Renal cortical epithelial cell (primary cell): ENCODE measurements at places on chromosomes 3 and 15. TPM values are rescaled to one million over a fixed set of nuclear protein-coding genes. Genes with fewer than 3 reads are reported as not detected.

DNA sequence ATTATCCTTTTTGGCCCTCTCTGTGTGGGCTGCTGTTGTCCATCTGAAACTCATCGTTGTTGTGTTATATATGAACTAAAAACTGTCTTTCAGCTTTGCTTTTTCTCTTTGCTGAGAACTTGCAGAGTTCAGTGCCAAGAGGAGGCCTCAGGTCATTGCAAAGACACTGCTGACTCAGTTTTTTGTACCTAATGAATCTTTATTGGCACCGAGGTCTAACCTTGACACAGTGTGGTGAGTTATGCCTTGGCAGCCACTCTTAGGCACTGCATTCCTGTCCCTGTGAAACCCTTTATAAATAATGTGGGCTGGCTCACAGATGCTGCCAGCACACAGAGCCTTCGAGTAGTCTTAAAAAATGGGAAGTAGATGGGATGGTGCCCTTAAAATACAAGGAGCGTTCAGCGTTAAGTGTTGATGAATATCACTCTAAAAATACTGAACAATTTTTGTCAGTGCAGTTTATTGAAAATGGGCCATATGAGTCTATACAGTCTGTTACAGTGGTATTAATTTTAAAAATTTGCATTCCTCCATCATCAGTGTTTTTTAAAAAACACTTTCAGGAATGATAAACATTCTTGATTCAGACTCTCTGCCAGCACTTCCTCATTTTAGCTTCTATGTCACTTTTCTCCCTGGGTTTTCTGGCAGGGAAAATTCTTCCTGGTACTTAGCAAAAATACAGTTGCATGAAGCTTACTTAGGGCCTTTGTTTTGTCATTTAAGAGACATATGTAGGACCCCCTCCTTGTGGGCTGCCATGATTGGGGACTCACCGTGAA, 234.1 kb downstream of the CACNA2D3 start:
- DNase-seq = peak; percentile 74

DNA sequence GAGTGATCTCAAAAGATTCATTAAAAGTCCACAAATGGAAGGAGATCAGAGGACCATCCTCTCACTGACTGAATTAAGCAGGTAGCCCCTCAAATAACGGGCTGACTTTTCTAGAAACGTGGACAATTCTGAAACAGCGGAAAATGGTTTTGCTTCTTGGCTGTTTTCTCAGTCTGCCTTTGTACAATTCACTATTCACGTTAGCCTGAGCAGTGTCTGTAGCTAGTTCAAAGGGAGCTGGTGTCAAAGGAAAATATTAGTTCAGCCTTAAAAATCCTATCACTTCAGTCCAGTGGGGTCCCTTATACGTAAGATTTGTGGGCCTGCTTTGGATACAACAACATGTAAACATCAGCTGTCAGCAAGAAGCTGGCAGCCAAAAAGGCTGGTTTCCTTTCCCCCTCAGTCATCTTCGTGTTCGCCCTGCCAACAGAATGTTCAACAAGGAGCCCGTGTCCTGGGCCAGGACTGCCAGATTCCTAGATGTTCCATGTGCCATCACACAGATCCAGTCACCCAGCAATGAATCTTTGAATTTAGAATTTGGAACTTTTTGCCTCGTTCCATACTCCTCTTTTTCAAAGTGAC, 19.3 kb downstream of the LMCD1 start:
- no peak for DNase-seq

RTP1 gene
- total RNA-seq = not detected in 2 replicates

GRCh38 chr3:102238362-102238761, 196.5 kb upstream of the ZPLD1 start:
- DNase-seq = peak; percentile 90

SLC2A2 gene
- total RNA-seq = 0.35 and 13.0 TPM in 2 replicates

EIF5A2 gene
- total RNA-seq = 10.2 and 15.1 TPM in 2 replicates

DNA sequence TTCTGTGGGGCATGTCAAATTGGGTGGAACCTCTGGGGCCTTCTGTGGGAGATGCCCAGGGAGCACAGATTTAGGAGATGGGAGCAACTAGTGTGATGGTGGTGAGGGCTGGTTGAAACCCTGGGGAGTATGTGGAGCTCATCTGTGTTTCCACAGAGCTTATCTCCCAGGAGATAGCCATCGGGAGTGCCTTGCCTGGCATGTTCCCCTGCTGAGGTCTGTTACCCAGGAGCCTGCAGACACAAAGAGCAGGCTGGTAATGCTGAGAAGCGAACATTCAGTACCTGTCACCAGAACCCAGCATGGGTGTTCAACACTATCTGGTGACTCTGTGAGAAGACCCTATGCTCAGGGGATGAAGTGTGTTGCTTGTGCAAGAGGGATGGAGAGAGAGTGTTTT, 85.0 kb downstream of the CLSTN2 start:
- DNase-seq = no peak

DNA sequence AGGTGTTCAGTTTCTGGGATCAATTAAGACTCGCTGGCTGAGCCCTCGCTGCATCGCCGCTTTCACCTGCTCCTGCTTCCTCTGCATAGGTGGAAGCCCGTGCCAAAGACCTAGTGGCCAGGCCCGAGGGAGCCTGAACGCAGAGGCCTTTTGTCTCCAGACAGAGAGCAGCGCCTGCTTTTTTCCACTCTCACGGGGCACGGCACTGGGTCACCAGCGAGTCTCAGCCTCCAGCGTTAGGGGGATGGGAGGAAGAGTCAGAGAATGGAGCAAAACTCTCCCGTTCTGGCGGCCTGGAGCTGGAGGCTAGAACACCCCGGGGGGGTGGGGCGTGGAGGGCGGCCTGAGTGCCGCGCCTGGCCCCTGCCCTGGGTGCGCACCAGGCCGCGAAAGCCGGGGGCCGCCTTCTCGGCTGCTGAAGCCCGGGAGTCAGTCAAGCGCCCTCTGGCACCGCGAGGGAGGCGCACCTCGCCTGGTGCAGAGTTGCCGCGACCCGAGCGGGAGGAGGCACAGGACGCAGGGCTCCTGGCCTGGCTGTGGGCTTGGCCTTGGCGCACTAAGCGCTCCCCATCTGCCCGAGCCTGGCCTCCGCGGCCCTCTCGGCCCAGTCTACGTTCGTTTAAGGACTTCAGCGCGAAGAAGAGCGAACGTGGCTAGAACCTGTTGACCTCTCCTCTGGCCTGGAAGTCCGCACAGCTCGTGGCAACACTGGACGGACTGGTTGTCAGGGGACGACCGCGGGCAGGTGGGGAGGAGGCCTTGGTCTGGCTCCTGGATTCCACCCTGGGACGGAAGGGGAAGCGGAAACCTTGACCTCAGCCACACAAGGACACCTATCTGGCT, 21.5 kb downstream of the NR2F2 start:
- DNase-seq = no peak

STRIT1 gene
- not detected in 2 replicates for total RNA-seq

TRANK1 gene
- 12.7 and 31.1 TPM in 2 replicates for total RNA-seq

- no peak for DNase-seq
Observed at GRCh38 chr15:97858296-97858695, 102.2 kb upstream of the ARRDC4 start.

- no peak for DNase-seq
Observed at GRCh38 chr15:53378096-53378800, 381.2 kb downstream of the WDR72 start.

RASL12 gene
- total RNA-seq = not detected in 2 replicates

GRCh38 chr15:58136731-58137130, 1.4 kb upstream of the AQP9 start:
- peak; percentile 47 for DNase-seq

- peak; percentile 35 for DNase-seq
Observed at GRCh38 chr3:73848173-73848906, 223.6 kb upstream of the PDZRN3 start.

- DNase-seq = no peak
Observed at GRCh38 chr3:165624761-165625160, 212.5 kb downstream of the BCHE start.

DNA sequence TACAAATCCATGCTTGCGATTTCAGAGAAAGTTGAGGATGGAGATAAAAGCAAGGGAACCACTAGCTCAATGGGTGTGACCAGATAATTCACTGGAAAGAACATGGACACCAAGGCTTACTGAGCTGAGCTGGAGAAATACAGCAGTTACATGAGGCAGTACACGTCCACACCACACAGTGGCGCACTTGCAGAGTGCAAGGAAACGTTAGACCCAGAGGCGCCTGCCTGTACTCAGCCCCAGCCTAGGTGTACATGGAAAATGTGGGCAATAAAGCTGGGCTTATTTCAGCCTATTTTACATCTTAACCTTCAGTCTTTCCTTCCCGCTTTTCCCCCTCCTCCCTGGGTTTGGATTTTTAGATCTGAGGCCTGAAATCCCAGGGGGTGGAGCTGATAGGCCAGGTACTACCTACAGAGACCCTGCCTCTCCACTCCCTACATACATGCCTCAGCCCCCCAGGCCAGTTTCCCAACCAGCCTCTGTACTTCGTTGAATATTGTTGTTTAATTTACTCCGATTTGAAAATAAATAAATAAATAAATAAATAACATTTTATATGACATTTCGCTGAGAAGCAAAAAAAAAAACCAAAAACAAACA, 60.1 kb downstream of the PCOLCE2 start:
- peak; percentile 71 for DNase-seq

SLC28A2 gene
- not detected in 2 replicates for total RNA-seq

SHF gene
- total RNA-seq = 0.17 and 2.9 TPM in 2 replicates

GPR176 gene
- 48.8 and 97.2 TPM in 2 replicates for total RNA-seq

DNA sequence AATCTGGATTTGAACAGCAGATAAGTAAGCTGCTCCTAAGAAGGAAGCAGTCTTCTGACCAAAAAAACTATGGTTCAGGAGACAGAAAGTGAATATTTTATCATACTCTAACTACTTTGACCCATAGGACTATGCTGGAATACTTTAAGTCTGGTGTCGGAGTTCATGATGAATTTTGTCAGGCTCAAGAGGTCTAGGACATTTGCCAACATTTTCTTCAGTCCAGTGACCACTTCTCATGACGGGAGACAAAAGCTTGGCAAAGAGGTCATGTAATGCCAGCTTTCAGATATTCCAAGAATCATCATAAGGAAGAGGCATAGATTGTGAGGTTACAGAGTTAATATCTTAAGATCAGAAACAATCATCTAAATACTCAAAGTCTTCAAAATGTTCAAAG, 20.5 kb upstream of the DCBLD2 start:
- peak; percentile 59 for DNase-seq

GRCh38 chr3:48595075-48595525, at the start of gene COL7A1:
Gene COL7A1, minus strand, starts transcription at chr3:48595329. Its CDS starts 170 bp downstream, at chr3:48595159.
- no peak for DNase-seq

CYP1A2 gene
- total RNA-seq = not detected in 2 replicates

DNA sequence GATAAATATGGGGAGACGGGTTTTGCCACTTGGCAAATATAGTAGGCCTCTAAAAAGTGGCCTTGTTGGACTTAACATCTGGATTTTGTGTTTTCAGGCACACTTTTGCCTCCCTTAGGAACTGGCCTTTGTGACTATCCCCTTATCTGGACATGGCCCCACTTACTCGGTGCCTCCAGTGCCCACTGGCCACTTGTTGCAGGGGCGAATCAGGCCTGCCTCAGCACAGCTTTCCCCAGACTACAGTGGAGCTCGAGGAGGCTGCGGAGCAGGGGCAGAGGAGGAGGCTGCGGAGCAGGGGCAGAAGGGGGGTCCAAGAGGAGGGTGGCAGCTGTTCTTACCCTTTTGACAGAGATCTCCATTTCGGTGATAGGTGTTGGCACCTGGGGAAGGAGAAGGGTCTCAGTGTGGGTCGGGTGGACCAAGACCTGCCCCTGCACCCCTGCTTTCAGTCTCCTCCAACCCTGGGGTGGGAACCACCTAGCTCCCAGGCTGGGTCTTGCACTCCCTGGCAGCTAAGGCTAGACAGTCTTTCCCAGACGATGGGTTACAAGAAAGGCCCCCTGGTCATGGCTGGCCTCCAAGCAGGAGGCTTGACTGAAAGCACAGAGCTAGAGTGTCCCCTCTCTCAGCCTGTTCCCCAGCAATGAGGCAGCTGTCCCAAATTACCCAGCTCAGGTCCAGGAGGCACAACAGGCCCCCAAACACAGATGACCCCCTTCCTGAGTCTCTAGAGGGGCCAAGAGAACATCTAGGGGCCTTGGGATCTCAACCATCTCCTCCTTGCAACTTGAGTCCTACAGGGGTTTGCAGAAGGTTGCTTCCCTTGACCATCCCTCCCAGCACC, 6.1 kb downstream of the SEMA3G start:
- no peak for DNase-seq

GRCh38 chr3:46383211-46383950, 12.6 kb downstream of the CCR5 start:
- no peak for DNase-seq

DNA sequence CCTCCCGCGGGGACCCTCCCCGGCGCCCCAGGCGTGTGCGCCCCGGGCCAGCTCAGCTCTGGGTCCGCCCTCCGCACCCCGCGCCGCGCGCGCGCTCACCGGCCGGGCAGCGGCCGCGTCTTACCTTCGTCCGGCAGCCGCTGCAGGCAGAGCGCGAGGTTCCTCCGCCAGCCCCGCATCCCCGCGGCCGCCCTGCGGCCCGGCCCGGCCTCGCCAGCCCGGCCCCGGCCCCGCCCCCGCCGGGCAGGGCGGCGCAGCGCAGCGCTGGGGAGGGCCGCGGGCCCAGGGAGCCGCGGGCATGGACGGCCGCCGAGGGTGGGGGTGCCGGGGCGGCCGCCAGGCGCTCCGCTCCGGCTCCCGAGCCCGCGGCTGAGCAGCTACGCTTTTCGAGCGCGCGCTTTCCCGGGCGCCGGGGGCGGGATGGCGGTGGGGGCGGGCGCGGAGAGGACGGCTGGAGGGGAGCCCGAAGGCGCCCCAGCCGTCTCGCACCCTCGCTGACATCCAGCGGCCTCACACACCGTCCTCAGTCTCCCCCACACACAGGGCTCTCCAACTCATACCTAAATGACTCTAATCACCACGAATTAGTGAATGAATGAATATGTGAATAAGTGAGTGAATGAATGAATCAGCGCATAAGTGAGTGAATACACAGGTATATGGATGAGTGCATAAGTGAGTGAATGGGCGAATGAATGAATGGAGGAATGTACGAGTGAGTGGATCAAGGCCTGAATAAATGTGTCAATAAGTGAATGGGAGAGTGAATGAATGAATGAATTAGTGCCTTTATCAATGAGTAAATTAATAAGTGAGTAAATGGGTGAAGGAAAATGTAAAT, 48.5 kb upstream of the CCDC174 start:
- DNase-seq = no peak

- DNase-seq = no peak
Observed at GRCh38 chr3:58474967-58475578, 16.8 kb upstream of the KCTD6 start.

DNA sequence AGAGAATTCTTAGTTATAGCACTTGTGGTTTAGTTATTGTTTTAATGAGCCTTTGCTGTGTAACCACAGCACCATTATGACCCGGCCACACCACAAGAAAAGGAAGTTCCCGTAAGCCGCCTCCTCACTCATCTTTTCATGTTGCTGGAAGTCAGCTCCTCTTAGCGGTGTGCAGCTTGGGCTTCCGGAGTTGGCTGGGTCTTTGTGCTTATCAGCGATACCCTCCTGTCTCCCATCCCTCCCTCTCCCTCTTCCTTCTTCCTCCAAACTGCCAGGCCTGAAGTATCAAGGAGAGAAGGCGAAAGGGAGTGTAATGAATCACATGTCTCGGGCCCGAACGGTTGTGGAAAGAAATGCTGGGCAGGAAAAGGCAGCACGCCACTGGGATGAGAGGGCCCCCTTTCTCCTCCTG, 353.5 kb downstream of the MCTP2 start:
- DNase-seq = no peak

GRCh38 chr15:73437543-73438109, 5.3 kb upstream of the REC114 start:
- DNase-seq = no peak

SOX14 gene
- not detected in 2 replicates for total RNA-seq

SAMMSON gene
- not detected in 2 replicates for total RNA-seq

- peak; percentile 63 for DNase-seq
Observed at GRCh38 chr15:45200799-45201556, 13.2 kb upstream of the SHF start.

GRCh38 chr3:189557824-189558223, 73.4 kb upstream of the TP63 start:
- no peak for DNase-seq

APBA2 gene
- total RNA-seq = 8.5 and 11.7 TPM in 2 replicates

GOLGA6A gene
- 0.05 TPM in 1 of 2 replicates, not detected in the other for total RNA-seq
